Inflammatory macrophage treated with lipopolysaccharide for 4 hours (primary cell): ENCODE measurements at places on chromosomes 7 and 10.

DNA sequence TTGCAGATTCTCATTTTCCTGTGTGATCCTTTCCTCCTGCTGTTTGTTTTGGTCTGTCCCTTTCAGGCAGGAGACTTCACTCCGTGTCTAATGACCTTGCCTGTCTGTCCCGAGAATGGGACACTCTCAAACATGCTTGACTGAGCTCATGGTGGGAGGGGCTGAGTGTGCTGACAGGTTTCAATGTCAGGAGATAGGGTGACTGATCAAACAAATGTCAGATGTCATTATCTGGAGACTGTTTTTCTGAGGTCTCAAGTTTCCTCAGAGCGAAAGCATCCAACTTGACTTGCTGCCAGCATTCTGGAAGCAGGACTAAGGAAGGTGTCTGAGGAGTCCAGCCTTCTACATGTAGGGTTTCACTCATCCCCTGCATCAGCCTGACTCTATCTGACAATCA, 228.8 kb upstream of the KIAA1217 start:
- no peak for DNase-seq

DNA sequence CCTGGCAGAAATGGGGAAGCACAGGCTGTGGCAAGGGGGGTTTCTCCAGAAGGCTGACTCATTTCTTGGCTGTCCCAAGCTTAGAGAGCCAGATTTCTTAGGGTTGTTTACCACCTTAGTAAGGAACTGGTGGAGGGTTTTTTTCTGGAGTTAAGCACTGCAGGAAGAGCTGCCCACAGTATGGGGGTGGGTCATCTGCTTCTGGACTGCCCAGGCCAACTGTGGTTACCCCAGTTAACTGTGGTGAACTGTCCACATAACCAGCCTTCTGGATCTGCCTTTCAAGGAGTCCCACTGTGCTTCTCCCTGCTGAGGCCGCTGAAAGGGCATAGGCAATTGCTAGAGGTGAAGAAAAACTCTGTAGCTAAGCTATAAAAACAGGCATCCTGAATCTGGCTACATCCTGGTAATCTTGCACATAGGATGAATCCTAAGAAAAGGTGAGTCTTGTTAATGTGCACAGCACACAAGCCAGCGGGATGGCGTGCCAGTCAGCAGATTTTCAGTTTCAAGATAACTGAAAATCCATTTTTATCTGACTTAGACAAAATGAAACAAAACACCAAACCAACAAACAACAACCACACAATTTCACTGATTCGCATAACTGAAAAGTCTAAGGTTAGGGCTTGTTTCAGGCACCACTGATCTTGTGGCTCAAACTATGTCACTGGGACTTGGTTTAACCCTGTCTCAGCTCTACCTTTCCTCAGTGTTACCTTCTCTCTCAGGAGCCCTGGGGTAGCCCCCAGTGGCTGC, 21.6 kb upstream of the TSPAN33 start:
- peak; percentile 95 for DNase-seq

DNA sequence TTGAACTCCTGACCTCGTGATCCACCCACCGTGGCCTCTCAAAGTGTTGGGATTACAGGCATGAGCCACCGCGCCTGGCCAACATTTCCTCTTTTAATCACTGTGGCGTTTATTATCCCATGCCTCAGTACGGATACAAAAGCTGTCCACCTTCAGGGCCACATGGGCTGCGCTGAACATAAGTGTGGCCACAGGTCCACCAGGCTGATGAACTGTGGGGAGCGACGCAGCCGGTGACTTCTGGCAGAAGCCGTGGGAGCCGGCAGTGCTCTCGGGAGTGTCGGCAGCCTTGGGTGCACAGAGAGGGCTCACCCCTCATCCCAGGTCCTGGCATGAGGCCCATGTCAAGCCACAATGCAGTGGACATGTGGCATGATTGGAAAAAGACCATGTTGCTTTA, 223.6 kb downstream of the TNS3 start:
- DNase-seq = no peak

- DNase-seq = no peak
Observed at GRCh38 chr10:12819071-12819470, 182.4 kb downstream of the CCDC3 start.

DNA sequence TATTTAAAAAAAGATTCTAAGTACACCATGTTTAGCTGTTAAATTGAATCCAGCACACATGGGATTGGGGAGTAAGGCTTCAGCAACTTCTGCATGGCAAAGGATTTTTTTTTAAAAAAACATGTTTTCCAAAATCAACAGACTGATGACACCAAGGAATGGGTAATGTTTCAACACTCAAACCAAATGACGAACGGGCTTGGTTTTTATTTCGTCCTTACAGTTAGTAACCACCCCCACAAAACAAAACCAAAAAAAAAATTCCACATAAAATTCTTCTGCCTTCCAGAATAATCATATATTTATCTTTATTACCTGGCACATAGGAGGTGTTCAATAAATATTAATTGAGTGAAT, 45.7 kb downstream of the ICA1 start:
- DNase-seq = no peak

DNA sequence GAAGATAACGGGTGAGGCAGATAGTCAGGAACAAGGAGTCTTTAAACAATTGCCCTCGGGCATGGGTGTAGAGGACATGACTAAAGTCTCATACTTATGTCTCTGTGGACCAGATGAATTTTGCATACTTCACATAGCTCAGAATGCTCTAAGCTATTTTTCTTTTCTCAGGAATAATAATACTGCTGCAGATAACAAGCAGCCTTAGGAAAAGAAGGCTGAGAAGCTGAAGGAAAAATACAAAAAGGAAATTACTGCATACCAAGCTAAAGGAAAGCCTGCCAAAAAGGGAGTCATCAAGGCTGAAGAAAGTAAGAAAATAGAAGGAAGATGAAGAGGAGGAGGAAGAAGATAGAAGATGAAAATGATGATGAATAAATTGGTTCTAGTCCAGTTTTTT, 13.4 kb upstream of the ERCC6 start:
- no peak for DNase-seq

DNA sequence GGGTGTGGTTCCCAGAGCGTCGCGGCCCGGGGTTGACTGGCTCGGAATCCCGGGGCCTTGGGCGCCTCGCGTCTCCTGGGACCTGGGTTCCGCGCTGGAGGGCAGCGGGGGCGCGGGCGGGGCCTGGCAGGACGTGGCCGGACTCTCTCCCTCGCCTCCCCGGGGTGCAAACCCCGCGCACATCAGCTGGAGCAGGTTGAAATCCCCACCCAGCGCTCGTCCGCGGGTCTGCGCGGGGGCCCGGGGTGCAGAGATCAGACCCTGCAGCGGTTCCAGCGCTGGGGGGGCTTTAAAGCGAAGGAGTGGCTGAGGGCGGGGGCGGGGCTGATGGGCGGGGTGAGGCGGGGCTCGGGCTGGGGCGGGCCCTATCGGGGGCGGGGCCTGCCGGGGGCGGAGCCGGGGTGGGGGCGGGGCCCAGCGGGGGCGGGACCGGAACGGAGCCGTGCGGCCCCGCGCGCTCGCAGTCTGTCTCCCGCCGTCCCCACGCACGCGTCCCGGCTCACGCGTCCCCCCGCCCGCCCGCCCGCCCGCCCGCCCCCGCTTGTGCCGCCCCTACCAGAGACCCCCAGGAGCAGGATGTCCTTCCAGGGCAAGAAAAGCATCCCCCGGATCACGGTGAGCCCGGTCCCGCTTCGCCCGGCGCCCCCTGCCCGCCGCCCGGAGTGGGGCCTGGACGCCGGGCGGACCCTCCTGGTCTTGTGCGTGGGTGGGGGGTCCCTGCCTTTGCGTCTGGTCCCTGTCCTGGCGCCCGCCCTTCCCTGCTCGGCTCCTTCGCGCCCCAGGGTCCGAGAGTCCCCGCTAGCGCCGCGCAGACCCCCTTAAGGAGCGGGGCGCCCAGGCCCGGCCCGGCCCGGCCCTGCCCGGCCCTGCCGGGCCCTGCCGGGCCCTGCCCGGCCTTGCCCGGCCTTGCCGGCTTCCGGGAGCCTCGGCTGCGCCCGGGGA, at the start of gene DPYSL4:
Gene DPYSL4 (plus strand): TSS at position 461 of the 942 bp plus-strand sequence. CDS start 116 bp downstream, at position 577.
- DNase-seq = peak; percentile 2

DNA sequence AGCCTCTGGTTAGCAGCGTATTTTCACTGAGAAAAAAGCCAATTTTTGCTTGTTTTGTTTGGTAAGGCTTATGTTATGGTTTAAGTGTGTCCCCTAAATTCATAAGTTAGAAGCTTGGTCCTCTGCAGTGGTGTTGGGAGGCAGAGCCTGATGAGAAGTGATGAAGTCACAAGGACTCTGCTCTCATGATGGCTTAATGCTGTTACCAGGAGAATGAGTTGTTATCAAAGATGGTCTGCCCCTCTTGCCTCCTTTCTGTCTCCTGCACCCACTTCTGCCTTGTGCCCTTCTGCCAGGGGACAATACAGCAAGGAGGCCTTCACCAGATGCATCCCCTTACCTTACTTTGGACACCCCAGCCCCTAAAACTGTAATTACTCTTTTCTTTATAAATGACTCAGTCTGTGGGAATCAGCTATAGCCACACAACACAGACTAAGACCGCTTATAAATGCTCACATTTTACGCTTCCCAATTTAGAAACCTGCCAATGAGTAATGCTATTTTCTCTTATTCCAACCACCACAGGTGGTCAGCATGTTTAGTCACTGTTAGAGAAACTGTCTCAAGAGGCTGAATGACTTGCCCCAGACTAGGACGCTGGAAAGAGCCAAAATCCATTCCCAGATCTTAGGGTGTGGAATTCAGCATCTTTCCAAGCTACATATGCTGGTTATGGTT, 6.1 kb upstream of the PKD1L1 start:
- no peak for DNase-seq

GRCh38 chr10:128101901-128102300, 24.3 kb downstream of the MKI67 start:
- DNase-seq = peak; percentile 50

- peak; percentile 82 for DNase-seq
Observed at GRCh38 chr10:17206210-17206709, 4.8 kb upstream of the TRDMT1 start.

DNA sequence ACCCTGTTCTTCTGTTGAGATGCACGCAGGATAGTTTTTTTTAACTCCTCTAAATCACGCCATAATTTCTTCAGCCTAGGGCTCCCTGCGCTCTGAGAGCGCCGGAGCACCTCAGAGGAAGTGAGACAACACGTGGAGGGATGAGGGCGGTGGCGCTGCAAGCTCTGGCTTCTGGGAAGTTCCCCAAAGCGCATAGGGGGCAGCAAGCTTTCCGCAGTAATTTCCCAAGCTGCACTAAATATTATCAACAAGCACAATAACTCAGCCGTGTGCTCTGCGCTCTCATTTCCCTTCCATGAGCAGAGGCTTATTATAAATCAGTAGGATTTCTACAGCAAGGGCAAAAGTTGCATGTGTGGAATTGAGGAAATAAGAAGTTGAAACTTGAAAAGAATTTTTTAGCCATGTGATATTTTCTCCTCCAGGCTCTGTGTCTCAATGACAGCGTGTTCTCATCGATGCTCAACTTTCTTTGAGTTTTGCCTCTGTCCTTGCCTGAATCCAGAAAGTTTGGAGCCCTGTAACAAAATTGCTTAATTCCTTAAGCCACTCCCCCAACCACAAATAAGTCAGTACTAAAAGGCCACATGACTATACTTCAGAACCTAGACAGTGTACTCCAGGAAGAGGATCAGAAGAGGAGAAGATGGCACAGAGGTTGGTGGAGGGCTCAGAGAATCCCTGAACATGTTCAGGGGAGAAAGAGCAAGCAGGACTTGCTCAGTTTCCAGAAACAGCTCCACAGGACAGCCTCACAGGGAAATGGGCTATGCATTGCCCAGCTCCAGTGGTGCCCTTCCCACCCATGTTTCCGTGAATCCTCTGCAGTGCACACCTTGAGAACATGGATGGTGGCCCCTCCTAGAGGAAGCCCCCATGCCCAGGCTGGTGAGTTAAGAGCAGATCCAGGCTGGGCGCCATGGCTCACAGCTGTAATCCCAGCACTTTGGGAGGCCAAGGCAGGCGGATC, 221.5 kb upstream of the GHITM start:
- peak; percentile 55 for DNase-seq

DNA sequence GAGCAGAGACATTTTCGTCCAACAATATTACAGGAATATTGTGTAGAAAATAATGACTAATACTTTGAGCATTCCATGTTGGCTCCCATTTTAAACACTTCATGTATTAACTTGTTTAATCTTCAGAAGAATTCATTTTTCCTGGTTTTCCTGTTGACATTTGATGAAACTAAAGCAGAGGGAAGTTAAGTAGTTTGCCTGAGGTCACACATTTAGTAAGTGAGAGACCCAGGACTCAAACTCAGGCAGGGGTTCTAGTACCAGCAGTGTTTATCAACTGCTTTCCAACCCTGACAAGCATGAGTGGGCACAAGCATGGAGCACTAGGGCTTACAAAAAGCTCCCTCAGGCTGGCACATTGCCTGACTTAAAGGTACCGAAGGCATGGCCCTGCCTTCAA, 719.1 kb downstream of the AUTS2 start:
- no peak for DNase-seq

GRCh38 chr10:104559935-104560334, 81.2 kb upstream of the SORCS3 start:
- DNase-seq = peak; percentile 58

- DNase-seq = no peak
Observed at GRCh38 chr7:51292596-51292995, 24.0 kb downstream of the COBL start.

DNA sequence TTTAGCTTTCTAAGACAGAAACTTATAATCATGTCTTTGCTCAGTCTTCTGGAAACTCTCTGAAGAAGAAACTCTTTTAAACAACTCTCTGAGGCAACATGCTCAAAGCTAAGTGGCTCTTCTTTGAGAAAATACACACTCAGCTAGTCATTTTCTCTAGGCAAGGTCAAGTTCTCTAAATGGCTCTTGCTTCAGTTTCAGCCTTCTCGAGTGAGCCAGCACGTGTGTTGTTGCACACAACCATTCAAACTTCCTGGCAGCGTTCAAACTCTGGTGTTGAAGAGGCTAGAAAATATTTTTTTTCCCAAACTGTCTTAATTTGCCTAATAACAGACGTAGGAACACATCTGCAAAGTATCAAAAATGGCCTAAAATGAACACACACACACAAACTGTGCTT, 129.1 kb downstream of the THSD7A start:
- DNase-seq = no peak

DNA sequence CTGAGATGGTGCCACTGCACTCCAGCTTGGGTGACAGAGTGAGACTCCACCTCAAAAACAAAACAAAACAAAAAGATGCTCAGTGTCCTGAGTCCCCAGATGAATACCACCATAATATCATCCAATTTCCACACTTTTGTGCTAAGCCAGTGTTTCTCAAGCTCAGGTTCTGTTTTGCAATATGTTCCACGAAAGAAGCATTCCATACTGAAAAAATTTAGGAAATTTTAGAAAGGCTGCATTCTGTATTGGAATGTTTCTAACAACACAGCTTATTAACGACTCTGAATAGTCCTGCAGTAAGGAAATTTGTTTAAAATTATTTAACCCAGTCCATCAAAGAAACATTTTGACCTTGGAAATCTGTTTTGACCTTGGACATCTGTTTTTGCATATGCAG, 142.4 kb downstream of the EPC1 start:
- no peak for DNase-seq

DNA sequence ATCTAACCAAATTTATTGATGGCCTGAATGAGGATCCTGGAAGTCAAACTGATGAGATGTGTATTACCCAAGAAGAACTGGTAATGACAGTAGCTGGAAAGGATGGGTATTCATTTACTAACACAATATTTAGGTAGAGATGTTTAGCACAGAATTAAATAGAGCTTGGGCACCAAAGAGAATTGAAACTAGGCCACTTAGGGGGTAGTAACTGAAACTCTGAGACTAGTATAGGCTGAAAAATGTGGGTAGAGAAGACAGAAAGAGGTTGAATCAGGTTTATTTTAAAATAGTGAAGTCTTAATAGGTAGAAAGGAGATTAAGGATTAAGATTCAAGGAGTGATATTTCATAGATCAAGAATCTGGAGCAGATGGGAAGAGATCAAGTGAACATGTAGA, 155.8 kb downstream of the MLLT10 start:
- no peak for DNase-seq

GRCh38 chr10:106457522-106457921, 707.0 kb downstream of the SORCS1 start:
- DNase-seq = no peak
